ENCODE measurements at places on chromosomes 2 and 18.

DNA sequence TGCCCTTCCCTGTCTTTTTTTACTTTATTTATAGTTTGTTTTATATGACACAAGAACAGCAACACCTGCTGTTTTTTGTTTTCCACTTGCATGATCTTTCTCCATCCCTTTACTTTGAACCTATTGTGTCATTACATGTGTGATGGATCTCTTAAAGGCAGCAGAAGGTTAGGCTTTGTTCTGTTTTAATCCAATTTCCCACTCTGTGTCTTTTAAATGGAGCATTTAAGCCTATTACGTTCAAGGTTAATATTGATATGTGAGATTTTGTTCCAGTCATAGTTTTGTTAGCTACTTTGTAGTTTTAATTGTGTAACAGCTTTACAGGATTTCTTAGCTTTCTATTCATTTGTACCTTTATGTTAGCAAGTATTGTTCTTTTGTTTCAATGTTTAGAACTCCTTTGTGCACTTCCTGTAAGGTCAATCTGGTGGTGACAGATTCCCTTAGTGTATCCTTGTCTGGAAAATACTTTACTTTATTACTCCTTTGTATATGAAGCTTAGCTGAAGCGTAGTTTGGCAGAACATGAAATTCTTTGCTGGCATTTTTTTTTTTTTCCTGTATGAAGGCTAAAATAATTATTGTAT lies 1443.0 kb upstream of the LRRTM1 start:
- no peak for DNase-seq

- no peak for DNase-seq
Measured at GRCh38 chr2:130382313-130382917, 26.6 kb downstream of the PTPN18 start.

GRCh38 chr2:214203214-214203613 lies 207.6 kb upstream of the VWC2L start:
- DNase-seq = no peak

DNA sequence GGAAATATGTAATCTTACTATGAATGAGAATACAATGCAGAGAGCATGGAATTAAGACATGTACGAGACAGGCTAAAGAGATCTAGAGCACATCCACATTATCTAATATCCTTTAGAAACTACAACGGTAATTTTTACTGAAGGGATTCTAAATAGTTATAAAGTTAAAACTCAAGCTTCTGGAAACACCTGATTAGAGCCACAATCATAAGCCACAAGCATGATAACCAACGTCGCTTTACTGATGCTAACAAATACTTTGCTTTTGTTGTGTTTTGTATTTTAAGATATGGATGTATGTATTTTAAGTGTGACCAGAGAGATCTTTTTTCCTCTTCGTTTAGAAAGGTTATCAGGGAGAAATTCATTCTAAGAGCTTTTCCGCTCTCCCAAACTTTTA lies 44.0 kb upstream of the STK17B start:
- DNase-seq = no peak

- DNase-seq = peak; percentile 81
Measured at GRCh38 chr2:219475697-219476651, 22.7 kb upstream of the GMPPA start.

GRCh38 chr2:134668821-134669220 lies 50.0 kb downstream of the TMEM163 start:
- peak; percentile 73 for DNase-seq

DNA sequence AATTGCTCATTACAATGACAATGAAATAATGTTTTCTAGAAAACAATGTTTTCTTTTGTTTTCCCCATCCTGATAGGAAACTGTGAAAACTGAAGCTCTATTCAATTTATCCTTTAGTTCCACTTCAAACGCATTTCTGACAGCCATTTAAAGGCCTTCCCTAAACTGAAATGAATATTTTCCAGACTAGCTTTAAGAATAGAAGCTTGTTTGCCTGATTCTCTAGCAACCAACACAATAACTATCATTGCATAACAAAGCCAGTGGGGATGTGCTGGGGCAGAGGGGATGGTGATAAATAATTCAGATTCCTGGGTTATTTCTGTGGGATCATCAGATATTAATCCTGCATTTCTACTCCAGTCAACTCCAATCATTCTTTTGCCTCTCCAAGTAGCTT lies 427.1 kb downstream of the RND3 start:
- no peak for DNase-seq

GRCh38 chr2:83730223-83730622 lies 728.9 kb downstream of the SUCLG1 start:
- DNase-seq = no peak

- DNase-seq = no peak
Measured at GRCh38 chr18:7414459-7414858, 152.7 kb upstream of the PTPRM start.

GRCh38 chr2:195482010-195482409 lies 175.0 kb upstream of the SLC39A10 start:
- DNase-seq = no peak

- DNase-seq = no peak
Measured at GRCh38 chr2:127984551-127984950, 43.3 kb downstream of the SAP130 start.

- DNase-seq = no peak
Measured at GRCh38 chr2:38866773-38867443, 8.8 kb downstream of the DHX57 start.

DNA sequence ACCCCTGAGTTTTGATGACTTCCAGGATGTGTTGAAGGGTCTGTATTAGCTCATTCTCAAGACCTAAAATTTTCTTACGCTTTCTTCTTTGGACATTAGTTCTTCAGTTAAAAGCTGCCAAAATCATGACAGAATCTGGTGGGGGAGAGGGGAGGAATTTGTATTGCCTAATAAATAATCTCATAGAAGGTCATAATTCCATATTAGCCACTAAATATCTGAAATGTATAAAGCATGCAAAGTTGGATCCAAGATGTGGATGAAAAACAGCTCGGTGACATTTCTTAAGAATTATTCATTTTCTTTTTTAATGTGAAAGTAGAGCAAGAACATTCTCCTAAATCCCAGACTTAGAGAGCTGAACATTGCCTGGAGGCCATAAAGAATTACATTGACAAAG lies 120.1 kb downstream of the MMADHC start:
- DNase-seq = no peak

GRCh38 chr2:233353769-233354499 lies at the start of gene DGKD:
DGKD (plus strand) TSS chr2:233354494; CDS start chr2:233354519, 25 bp downstream.
- DNase-seq = peak; percentile 73

DNA sequence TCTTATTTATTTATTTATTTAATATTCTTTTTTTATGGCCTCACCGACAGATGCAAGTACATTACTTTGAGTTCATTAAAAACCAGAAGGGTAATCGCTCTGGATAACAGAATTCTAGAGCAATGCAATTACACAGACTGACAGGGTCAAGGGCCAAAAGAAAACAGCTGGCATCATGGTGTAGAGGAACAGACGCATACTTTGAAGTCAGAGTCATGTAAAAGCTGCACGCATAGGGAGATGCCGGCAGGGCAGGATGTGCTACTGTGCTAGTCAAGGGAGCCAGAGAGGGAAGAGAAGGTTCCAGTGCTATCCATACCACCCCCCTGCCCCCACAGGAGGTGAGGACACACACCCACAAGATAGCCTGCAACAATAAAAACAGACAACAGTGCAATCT lies 115.2 kb upstream of the TFCP2L1 start:
- no peak for DNase-seq

DNA sequence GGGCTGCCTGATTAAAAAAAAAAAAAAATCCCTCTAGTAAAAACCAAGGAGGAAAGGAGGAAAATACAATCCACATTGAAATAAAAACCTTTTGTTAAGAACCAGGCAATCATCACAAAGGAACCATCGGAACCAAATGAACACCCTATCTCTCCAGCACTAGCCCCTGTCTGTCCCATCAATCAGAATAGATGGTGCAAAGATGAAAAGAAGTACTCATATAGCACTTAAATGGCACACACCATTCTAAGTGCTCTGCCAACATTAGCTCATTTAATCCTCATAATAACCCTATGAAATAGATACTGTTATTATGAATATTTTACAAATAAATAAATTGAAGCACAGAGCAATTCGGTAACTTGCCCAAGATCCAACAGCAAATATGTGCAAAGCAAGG lies 38.5 kb downstream of the LRP2 start:
- no peak for DNase-seq

GRCh38 chr2:230891064-230891463 lies 26.3 kb downstream of the ITM2C start:
- no peak for DNase-seq

- DNase-seq = no peak
Measured at GRCh38 chr2:41886757-41887156, 161.1 kb upstream of the PKDCC start.

GRCh38 chr2:24438106-24438505 lies 52.9 kb upstream of the NCOA1 start:
- DNase-seq = no peak

GRCh38 chr2:196217116-196217515 lies 45.7 kb upstream of the STK17B start:
- DNase-seq = no peak

GRCh38 chr2:28082131-28082530 lies 191.6 kb downstream of the BABAM2 start:
- no peak for DNase-seq

DNA sequence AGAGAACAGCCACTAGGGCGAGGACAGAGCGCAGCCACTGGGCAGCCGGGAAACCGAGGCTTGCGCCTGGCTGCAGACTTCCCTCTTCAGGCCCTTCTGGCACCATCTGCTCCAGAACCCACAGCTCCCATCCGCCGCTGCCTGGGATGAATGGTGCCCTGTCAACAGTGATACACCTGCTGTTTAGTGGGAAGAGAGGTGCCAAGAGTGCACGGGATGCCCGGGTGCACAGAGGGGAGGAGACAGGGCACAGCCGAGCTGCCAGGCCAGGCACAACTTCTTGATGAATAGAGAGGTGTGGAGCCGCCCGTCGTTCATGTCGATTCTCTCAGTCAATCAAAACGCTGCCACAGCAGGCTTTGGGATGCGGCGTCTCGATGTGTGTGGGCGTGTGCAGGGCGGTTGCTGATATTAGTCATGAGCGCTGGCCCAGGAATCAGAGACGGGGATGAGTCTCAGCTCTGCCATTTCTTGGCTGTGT lies 39.5 kb downstream of the RRM2 start:
- peak; percentile 44 for DNase-seq

- DNase-seq = peak; percentile 63
Measured at GRCh38 chr2:28406276-28407096, 13.8 kb downstream of the FOSL2 start.

GRCh38 chr2:71620851-71621251 lies 167.5 kb downstream of the DYSF start:
- DNase-seq = no peak

DNA sequence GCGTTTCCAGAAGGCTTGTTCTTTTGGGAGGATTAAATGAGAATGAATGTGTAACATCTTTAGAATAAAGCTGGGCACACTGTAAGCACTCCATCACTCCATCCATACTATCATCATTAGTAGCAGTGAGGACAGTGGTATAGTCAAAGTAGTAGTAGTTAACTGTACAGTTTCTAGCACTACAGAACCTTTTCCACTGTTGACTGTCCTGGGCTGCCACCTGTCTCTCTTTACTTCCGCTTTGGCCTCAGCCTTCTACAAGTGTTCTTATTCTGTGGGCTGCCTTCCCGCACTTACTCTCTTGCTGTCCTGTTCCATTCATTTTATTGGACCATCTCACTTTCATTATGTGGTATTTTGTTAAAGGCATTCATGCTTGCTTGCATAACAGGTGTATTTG lies 3.3 kb downstream of the SLC9A2 start:
- DNase-seq = no peak

- DNase-seq = no peak
Measured at GRCh38 chr18:61323951-61324350, 9.3 kb upstream of the CDH20 start.

- DNase-seq = no peak
Measured at GRCh38 chr2:46365913-46366667, 68.9 kb downstream of the EPAS1 start.

GRCh38 chr18:6017171-6017570 lies 121.8 kb upstream of the TMEM200C start:
- DNase-seq = no peak

GRCh38 chr2:201413143-201413542 lies 38.1 kb downstream of the TRAK2 start:
- no peak for DNase-seq

GRCh38 chr18:24015639-24016631 lies 1.4 kb downstream of the TTC39C start:
- no peak for DNase-seq

GRCh38 chr2:27795868-27796277 lies 24.4 kb downstream of the MRPL33 start:
- DNase-seq = no peak

DNA sequence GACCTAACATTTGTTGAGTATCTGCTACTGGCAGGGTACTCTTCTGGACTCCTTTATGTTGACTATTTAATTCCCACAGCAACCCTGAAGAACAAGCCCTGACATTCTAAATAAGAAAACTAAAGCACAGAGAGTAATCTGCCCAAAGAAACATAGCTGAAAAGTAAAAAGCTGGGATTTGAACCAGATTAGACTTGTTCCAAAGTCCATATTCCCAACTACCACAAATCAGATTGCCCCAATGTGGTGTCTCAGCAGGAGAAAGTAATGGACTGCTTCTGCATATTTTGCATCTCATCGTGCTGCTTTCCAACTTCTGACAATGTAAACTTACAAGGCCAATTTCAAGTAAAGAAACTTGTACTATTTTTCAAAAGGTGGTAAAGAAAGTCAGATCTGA lies 56.5 kb downstream of the SEPTIN10 start:
- no peak for DNase-seq

- no peak for DNase-seq
Measured at GRCh38 chr2:226835420-226835795, 446 bp upstream of the RHBDD1 start.

GRCh38 chr2:230842473-230842872 lies 22.3 kb upstream of the ITM2C start:
- DNase-seq = no peak

DNA sequence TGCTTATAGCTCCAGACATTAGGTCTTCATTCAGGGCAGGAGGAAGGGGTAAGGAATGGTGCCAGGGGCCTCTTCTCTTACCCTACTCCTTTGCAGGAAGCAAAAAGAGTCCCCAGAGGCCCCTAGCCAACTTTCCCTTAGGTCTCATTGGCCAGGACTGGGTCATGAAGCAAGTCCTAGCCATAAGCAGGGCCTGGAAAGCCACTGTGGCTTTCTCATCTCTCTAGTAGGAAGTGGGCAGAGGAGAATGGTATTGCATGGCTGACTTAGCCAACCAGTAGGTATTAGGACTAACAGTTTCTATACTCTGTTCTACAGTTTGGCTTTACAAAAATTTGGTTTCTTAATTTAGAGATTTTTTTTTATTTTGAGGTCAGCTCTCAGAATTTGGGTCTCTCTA lies 4.8 kb downstream of the FAM228A start:
- DNase-seq = no peak

- no peak for DNase-seq
Measured at GRCh38 chr2:11622611-11623010, 47.4 kb downstream of the NTSR2 start.

- no peak for DNase-seq
Measured at GRCh38 chr2:37020212-37020886, 54.0 kb upstream of the STRN start.

DNA sequence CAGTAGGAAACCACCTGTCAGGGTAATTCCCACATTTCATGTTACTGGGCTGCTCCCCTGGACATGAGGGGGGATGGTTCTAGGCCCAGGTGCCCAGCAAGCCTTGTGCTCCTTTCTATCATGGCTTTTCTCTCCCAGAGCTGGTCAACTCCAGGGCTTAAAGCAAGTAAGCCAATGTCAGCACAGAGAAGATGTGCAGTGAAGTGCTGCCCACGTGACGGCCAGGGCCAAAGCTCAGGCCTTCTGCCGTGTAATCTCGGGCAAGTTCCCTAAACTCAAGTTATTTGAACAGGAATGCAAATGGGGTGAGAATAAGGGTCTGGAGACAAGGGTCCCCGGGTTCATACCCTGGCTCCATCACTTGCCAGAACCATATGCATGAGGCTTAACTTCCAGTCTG lies 16.5 kb downstream of the SFXN5 start:
- DNase-seq = no peak
